ENCODE measurements at places on chromosomes 13 and 19. TPM values are rescaled to one million over a fixed set of nuclear protein-coding genes. Genes with fewer than 3 reads are reported as not detected.
A peak's percentile ranks its signal among the peaks of the same experiment; 100 is the strongest.

Gene CEACAM1
- 1.4 TPM for total RNA-seq

Gene C13orf46
- 0.19 TPM for total RNA-seq

Gene CYP2A6
- not detected for total RNA-seq

Gene EXOC3L2
- 1.3 TPM for total RNA-seq

Gene ZNF793
- total RNA-seq = 9.6 TPM

Gene ZNF816
- 4.5 TPM for total RNA-seq

Gene ERICH6B
- total RNA-seq = not detected

Gene ZNF610
- 4.1 TPM for total RNA-seq

Gene SYNGR4
- not detected for total RNA-seq

DNA sequence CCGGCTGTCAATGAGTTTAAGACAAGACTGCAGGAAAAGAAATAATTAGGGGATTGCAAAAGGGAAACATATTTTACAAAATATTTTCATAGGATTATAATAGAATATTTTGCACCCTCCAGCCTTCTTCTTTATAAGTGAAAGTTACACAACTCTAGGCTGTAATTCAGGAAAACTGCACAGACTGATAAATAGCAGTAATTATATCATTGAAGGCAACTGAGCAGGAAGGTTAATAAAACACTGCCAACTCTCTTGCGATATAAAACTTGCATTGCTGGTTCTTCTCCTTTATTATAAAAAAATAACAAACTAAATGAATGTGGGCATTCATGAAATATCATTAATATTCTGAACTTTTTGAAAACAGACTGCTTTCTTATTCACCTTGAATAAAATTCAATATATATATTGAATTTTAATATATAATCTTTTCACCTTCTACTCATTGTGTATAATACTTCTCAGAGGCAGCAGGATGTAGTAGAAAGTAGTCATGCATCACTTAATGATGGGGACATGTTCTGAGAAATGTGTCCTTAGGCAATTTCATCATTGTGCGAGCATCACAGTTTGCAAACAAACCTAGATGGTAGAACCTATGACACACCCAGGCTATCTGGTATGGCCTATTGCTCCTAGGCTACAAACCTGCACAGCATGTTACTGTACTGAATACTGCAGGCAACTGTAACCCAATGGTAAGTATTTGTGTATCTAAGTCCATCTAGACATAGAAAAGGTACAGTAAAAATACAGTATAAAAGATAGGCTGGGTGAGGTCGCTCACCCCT is 24.9 kb upstream of the STARD13 start:
- no peak for DNase-seq

DNA sequence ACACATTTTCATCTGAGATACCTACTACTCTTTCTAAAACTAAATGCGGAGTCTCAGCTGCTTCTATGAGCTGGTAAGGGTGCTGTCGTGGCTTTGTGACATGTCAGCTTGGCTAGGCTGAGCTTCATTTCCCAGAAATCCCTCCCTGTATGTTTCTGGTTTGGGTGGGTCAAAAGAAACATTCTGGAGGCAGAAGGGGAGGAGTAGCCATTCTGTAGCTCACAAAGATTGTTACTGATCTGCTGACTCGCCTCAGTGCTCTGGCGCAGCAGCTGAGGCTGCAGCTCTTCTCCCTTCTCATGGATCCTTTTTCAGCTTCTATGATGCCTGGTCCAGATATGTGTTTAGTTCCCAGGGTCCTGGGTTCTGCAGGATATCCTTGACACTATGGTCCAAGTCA is 114.7 kb downstream of the RAP2A start:
- DNase-seq = no peak

DNA sequence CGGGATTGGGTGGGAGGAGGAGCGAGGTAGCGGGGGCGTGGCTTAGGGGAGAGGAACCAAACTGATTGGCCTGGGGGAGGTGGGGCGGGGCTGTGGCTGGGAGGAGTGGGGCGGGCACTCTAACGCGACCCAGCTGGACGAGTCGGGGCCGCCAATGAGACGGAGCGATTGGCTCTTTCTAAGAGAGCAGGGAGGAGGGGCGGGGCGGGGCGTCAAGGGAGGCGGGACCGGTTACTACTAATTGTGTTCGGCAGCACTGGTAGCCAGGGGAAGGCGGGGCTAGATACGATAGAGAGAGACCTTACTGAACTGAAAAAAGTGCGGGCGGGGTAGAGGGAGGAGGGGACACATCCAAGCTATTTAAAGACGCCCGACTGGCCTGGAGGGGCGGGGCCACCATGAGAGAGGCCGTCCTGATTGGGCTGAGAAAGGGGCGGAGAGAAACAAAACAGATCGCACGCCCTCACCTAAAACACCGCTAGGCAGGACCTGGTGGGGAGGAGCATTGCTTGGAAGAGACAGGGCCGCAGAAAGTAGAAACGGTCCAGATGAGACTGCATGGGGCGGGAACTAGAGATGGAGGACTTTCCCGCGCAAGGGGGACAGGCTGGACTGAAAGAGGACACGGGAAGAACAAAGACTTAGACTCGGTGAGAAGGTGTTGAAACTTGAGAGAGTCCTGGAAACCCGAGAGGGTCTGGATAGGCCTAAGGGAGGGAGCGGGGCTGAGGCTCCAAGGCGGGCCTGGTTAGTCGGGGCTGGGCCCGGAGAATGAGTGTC is at the start of gene KCNC3:
TSS of gene KCNC3 (minus strand) at position 232 of the 780 bp plus-strand sequence. CDS start 295 bp downstream, outside the sequence.
- peak; percentile 99 for DNase-seq

GRCh38 chr19:40716031-40716481 is 630 bp downstream of the COQ8B start:
- no peak for DNase-seq

- DNase-seq = peak; percentile 67
Measured at GRCh38 chr19:9205501-9206113, 13.8 kb downstream of the OR7D4 start.

DNA sequence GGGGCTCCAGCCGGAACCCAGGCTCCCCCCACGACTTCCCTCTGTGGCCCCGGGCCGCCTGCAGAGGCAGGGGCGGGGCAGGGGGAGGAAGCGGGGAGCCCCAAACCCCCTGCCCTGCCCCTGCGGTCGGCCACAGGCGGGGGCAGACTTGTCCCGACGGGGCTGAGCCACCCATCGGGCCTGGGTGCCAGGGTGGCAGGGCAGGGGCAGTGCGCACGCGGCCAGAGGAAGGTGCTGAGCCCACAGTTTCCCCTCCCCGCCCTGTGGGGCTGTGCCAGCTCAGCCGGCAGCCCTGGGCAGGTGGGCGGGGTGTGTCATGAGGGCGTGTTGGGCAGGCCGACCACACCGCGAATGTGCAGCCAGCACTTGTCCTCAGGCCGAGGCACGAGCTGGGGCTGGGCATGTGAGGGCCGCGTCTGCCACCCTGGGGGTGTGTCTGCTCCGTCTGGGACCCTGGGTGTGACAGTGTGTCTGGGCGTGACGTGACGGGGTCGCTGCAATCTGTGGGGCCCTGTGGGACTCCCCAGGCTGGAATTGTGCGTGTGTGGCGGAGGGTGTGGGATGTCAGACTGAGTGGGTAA is 17.7 kb downstream of the CCDC97 start:
- peak; percentile 76 for DNase-seq

GRCh38 chr19:41575998-41576397 is at the start of gene CEACAM21:
Gene CEACAM21 (plus strand): TSS chr19:41576166. CDS start chr19:41576275, 109 bp downstream.
- DNase-seq = peak; percentile 30

DNA sequence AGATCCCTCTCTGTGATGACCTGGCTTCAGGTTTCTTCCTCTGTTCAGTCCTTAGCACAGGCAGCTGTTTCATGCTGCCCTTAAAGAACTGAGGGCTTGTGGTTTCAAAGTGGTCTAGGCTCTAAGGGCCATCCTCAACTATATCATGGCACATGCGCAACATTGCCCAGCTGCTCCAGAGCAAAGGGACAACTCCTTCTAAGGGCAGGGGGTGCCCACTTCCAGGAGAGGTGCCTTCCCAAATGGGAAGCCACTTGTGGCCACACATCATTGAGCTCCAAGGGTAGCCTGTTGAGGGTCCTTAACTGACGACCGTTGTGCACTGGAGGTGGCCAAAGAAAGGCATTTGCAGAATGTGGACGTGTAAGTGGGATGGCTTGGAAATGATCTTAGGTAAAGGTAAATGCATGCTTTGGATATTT is 7.3 kb downstream of the GPR183 start:
- DNase-seq = no peak

GRCh38 chr13:81199956-81200355 is 859.0 kb upstream of the SPRY2 start:
- DNase-seq = no peak

DNA sequence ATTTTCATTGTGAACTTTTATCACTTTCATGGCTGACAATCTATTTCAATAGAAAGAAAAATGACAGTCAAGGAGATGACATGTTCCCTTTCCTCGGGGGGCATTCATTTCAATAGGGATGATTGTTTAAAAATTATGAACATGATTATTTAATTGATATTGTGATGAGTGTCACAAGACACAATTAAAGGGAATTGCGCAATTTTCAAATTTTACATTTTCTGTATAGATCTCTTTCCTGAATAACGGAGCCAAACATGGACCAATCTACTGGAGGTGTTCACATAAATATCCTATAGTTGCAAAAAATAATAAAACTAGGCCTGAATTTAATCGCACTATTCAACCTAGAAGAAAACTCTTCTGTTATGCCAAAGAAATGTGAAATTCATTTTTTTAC is 1274.6 kb downstream of the SLITRK5 start:
- no peak for DNase-seq

GRCh38 chr19:17753976-17754375 is 2.7 kb downstream of the FCHO1 start:
- no peak for DNase-seq

DNA sequence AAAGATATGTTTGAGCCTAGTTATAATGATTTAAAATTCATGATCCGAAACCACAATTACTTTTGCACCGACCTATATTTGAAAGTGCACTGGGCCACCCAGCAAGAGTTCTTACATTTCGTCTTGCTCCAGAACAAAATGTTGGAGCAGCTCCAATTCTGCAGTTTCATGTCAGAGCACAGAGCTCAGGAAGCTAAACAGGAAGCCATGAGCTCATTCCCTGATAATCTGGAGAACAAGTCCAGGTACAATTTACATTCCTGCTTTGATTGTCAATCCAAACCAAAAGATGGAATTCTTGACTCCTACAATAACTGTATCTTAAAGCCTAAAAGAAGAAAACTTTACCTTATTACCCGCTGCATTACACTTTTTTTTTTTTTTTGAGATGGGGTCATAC is 131.8 kb downstream of the KCTD12 start:
- DNase-seq = peak; percentile 81

GRCh38 chr13:25770601-25771000 is 281.2 kb downstream of the SHISA2 start:
- no peak for DNase-seq

DNA sequence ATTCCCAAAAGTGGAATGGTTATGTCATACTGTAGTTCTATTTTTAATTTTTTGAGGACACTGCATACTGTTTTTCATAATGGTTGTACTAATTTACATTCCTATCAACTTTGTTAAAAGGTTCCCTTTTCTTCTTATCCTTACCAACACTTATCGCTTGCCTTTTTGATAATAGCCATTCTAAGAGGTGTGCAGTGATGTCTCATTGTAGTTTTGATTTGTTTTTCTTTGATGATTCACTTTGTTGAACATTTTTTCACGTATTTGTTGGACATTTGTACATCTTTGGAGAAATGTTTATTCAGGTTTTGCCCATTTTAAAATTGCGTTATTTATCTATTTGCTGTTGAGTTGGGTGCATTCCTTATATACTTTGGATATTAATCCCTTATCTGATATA is 188.8 kb upstream of the SPRY2 start:
- DNase-seq = no peak

GRCh38 chr13:109719962-109720646 is 66.3 kb downstream of the IRS2 start:
- no peak for DNase-seq

DNA sequence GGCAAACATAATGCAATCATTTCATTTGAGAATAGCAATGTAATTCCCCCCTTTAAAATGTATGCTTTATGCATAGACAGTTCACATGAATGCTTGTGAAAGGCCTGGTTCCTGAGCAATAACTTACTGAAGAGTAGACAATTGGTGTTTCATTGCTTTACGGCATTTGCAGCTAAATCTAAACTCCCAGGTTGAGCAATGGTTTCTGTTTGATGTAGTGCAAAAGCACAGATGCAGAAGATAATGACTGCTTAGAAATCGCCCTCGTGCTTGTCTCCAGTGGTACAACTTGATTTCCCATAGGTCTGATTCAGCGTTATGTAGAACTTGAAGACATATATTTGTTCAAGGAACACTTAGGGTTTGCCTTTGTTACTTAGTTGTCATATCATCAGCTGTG is 1018.3 kb downstream of the DIAPH3 start:
- no peak for DNase-seq

GRCh38 chr19:14112809-14113385 is 4.7 kb downstream of the PRKACA start:
- DNase-seq = peak; percentile 76

GRCh38 chr19:12543855-12544254 is 7.4 kb downstream of the ZNF564 start:
- no peak for DNase-seq

DNA sequence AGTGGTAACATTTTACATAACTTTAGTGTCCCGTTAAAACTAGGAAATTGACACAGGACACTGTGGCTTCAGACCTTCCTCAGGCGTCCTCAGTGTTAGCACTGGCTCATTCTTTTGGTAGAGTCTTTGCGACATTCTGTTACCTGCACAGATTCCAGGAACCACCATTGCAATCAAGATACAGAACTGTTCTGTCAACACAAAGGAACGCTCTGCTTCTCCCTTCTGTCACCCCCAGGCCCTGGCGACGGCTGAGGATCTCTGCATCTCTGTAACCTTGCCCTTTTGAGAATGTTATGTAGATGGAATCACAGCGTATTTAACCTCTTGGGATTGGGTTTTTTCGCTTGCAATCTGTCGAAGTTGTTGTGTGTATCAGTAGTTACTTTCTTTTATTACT is 22.6 kb downstream of the KDM4B start:
- DNase-seq = no peak

DNA sequence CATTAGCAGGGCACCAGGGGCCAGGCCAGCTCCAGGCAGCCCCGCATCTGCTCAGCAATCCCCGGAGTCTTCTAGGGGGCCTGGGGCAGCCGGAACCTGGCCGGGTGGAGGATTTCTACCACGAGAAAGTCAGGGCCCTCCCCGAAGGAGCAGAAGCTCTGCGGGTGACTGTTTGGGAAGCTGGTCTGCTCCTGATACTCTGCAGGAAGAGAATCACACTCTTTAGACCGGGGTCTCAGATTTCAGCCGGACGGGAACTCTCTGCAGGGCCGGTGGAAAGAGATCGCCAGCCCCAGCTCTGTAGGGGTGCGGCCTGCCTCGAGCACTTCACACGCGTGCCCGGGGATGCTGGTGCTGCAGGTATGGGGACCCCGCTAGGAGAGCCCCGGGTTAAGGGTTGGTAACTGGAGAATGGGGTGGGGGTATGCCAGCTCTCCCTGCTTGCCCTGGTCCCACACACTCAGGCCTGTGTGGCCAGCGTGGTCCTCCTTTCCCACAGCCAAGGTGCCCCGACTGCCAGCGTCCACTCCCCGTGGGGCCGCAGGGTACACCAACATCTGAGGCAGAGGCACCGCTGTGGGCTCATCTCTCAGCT is 20.1 kb downstream of the RASA3 start:
- DNase-seq = no peak

DNA sequence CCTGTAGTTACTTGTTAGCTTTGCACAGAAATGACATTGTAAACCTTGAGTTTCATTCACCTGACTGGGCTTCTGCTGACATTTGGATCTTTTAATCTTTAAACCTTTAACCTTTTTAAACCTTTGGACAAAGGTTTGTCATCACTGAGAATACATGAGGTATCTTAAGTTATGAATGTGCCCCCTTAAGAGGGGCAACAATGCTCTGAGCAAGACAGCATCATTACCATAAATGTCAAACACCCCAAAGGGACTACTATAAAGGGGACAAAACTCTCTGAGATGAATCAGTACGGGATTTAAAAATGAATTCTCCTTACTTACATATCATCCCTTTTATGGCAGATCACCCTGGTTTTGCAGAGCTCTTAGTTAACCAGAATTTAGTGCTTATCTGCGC is 203.3 kb downstream of the COG6 start:
- no peak for DNase-seq
